ENCODE measurements at places on chromosomes 13 and 19. TPM values are rescaled to one million over a fixed set of nuclear protein-coding genes. Genes with fewer than 3 reads are reported as not detected.

GRCh38 chr13:57352114-57352513, 185.1 kb downstream of the PRR20E start:
- H3K4me1 ChIP-seq = no peaks in the 10 kb centered on the region
- H3K36me3 ChIP-seq = no peaks in the 10 kb centered on the region
- no peak for DNase-seq
- H3K4me3 ChIP-seq = no peak overlapping the region
- no peak overlapping the region for H3K27ac ChIP-seq

- peaks cover 6% of the 10 kb centered on the region for H3K4me1 ChIP-seq
- peaks cover 38% of the 10 kb centered on the region for H3K27me3 ChIP-seq
- H3K36me3 ChIP-seq = no peaks in the 10 kb centered on the region
- DNase-seq = no peak
- H3K4me3 ChIP-seq = no peak overlapping the region
- H3K27ac ChIP-seq = no peak overlapping the region
Observed at GRCh38 chr13:111064661-111065060, 50.4 kb upstream of the ARHGEF7 start.

Gene PDX1
- total RNA-seq = not detected

Gene ZNF534
- total RNA-seq = not detected

DNA sequence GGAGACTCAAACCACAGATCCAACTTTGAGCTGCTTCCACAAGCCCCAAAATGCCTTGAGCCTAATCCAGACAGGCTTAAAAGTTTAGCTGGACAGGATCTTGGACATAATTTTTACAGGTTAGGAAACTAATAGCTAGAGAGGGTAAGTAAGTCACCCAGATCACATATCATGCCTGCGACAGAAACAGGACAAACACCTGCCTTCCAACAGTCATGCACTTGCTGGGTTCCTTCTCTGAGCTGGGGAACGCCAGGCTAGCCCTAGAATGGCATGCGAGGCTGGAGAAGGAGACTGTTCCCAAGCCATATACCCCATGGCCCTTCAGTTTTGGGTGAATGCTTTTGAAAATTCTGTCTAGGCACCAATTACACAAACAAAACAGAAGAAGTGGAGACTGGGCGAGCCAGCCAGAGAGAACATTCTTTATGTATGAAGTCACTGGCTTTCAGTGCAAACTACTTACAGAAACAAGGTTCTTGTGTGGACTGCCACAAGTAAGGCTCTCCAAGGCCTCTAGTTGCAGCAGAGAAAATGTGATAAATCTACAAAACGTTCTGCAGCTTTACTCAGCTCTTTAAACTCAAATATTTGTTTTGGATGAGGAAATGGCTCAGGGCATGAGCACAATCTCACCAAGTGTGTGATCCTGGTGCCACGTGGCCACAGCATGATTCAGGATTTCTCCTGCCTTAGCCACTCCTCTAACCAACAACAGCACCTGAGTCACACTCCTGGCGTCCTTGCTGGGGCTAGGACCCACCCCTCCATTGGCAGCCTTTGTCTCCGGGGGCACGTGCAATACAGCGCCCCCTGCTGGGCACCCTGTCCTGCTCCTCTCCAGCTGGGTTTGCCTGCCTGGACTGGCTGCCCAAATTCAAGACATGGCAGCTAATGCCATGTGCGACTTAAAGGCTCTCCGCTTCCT, 73.4 kb upstream of the UBL3 start:
- H3K27me3 ChIP-seq = no peaks in the 10 kb centered on the region
- no peaks in the 10 kb centered on the region for H3K36me3 ChIP-seq
- H3K27ac ChIP-seq = no peak overlapping the region
- H3K4me3 ChIP-seq = no peak overlapping the region
- peak; percentile 59 for DNase-seq

- no peaks in the 10 kb centered on the region for H3K4me1 ChIP-seq
- H3K4me3 ChIP-seq = no peak overlapping the region
- peaks cover 29% of the 10 kb centered on the region for H3K27me3 ChIP-seq
- DNase-seq = no peak
Observed at GRCh38 chr19:42558450-42559150, 30.3 kb upstream of the CEACAM1 start.

- no peak overlapping the region for H3K4me3 ChIP-seq
- H3K36me3 ChIP-seq = no peaks in the 10 kb centered on the region
- DNase-seq = no peak
- peaks cover 44% of the 10 kb centered on the region for H3K27me3 ChIP-seq
- no peaks in the 10 kb centered on the region for H3K4me1 ChIP-seq
- H3K27ac ChIP-seq = no peak overlapping the region
Observed at GRCh38 chr13:34933786-34934185, 8.3 kb upstream of the NBEA start.

Gene F10
- not detected for total RNA-seq

Gene ZNF71
- 5.4 TPM for total RNA-seq

DNA sequence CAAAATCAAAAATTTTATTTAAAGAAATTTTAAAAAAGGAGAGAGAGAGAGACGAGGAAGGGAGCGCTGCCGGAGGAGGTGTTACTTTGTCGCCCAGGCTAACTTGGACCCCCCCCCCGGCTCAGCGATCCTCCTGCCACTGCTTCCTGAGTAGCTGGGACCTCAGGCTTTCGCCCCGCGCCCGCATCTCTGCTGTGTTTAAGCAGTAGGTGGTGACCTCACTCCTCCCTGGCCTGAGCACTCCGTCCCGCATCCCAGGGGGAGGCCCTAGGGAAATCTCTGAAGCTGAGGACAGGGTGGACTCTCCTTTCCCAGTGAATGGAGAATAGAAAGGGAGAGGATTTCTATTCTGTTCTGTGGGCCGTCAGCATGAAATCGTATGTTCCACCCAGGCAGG, 485 bp upstream of the ZNF845 start:
- DNase-seq = peak; percentile 24
- H3K4me1 ChIP-seq = peaks cover 18% of the 10 kb centered on the region
- peaks cover 53% of the 10 kb centered on the region for H3K36me3 ChIP-seq
- H3K27ac ChIP-seq = peak overlapping the region; percentile 91
- H3K27me3 ChIP-seq = peaks cover 13% of the 10 kb centered on the region
- peak overlapping the region; percentile 93 for H3K4me3 ChIP-seq

GRCh38 chr19:51128227-51128626, 3.5 kb downstream of the SIGLEC9 start:
- peaks cover 2% of the 10 kb centered on the region for H3K36me3 ChIP-seq
- DNase-seq = no peak
- no peaks in the 10 kb centered on the region for H3K27me3 ChIP-seq
- H3K4me3 ChIP-seq = no peak overlapping the region

DNA sequence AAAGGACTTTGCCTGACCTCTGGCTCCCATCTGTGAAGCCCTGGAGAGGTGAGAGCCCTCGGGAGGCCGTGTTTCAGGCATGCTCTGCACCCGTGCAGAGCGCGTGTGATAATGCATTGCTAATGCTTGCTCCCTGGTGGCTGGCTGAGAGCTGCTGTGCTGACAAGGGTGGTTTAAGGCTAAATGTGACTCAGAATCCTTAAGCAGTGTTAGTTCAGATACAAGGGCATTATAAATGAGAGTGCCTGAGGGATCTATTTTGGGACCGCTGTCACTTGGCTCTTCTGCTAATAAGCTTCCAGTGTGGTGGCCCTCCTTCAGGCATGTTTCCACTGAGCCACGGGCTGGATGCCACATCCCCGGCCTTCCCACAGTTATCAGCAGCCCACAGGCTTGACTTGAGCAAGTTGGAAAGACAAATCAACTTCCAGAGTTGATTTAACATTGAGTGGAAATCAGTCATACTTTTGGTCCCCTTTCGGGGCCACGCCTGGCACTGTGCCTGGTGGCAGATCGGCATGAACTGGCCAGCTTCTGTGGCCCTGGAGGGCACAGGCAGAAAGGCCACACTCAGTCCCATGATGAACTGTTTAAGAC, 17.0 kb downstream of the ALOX5AP start:
- no peak for DNase-seq
- no peaks in the 10 kb centered on the region for H3K27me3 ChIP-seq
- no peak overlapping the region for H3K4me3 ChIP-seq

GRCh38 chr19:8081569-8082550, 29.3 kb downstream of the CCL25 start:
- no peak for DNase-seq
- H3K27ac ChIP-seq = no peak overlapping the region
- no peaks in the 10 kb centered on the region for H3K36me3 ChIP-seq
- H3K4me3 ChIP-seq = no peak overlapping the region
- H3K27me3 ChIP-seq = no peaks in the 10 kb centered on the region

DNA sequence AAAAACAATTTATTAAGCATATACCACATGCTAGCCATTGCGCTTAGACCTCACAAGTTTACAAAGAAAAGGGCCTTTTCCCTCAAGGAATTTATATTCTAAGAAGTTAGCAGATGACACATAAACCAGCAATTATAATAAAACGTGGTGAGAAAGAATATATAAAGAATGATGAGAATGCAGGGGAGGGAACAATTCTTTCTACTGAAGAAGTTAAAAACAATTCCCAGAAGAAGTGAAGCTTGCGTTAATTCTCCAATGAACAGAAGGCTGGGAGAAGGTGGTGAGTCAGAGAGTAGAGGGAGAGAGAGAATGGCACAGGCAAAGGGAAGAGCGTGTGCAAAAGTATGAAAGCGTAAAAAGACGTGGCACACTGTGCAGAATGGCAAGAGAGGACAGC, 69.5 kb upstream of the ZDHHC20 start:
- no peak for DNase-seq
- no peak overlapping the region for H3K4me3 ChIP-seq
- H3K27ac ChIP-seq = no peak overlapping the region
- peaks cover 8% of the 10 kb centered on the region for H3K4me1 ChIP-seq
- no peaks in the 10 kb centered on the region for H3K27me3 ChIP-seq

GRCh38 chr13:72113931-72114330, 246.9 kb upstream of the DACH1 start:
- H3K36me3 ChIP-seq = no peaks in the 10 kb centered on the region
- H3K27me3 ChIP-seq = no peaks in the 10 kb centered on the region
- no peak overlapping the region for H3K4me3 ChIP-seq

Gene FREM2
- total RNA-seq = not detected

- peaks cover 20% of the 10 kb centered on the region for H3K4me1 ChIP-seq
- H3K36me3 ChIP-seq = peaks cover 42% of the 10 kb centered on the region
- H3K27ac ChIP-seq = no peak overlapping the region
- no peaks in the 10 kb centered on the region for H3K27me3 ChIP-seq
- no peak overlapping the region for H3K4me3 ChIP-seq
Observed at GRCh38 chr19:3975144-3975543, 4.2 kb upstream of the DAPK3 start.

DNA sequence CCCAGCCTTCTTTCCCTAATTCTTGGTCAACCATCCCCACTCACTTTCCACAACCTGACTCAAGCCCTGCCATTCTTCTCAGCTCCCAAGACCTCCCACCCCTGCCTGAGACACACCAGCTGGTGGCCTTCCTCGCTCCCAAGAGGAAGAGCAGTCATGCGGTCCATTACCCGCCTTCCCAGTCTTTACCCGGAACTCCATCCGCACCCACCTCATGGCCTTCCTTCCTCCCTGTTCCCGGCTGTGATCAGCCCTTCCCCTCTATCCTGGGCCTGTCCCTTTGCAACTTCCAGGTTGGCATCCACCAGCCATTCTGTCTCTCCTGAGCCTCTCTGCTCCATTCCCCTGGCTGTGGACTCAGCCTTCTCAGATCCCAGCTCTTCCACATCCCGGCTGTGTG, 18.6 kb upstream of the INSR start:
- H3K27ac ChIP-seq = no peak overlapping the region
- H3K4me3 ChIP-seq = no peak overlapping the region
- no peaks in the 10 kb centered on the region for H3K4me1 ChIP-seq
- no peaks in the 10 kb centered on the region for H3K27me3 ChIP-seq

Gene SGCG
- total RNA-seq = not detected

DNA sequence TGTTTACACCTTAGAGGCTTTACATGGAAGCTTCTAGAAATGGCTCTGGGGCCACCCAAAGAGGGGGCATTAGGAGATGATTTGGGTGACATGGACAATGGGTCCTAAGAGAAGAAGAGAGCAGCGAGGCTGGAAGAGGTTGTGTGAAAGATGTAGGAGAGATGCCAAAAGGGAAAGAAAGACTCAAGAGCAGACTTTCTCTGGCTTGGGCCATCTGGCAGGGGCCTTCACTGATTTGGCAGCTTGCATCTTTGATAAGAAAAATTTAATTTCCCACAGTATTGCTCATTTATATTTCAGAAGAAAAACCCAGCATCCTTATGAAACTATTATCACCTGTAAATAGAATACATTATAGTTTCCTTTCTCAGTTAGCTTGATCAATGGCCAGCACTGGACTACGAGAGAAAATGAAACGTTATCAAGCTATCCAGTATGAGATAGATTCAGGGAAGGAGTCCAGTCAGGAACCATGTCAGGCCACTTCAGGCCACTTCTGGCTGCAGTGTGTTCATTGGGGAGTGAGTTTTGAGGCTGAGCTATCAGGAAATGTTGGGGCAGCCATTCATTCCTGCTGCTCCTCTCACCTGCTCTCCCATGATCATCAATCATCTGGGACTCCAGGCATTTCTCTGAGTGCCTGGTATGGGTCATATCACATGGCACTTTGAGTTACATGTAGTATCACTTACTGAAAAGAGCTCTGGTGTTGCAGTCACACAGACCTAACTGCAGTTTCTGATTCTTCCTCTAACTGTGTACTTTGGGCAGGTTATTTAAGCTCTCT, 10.3 kb downstream of the SCEL start:
- peaks cover 13% of the 10 kb centered on the region for H3K27me3 ChIP-seq
- no peak for DNase-seq

DNA sequence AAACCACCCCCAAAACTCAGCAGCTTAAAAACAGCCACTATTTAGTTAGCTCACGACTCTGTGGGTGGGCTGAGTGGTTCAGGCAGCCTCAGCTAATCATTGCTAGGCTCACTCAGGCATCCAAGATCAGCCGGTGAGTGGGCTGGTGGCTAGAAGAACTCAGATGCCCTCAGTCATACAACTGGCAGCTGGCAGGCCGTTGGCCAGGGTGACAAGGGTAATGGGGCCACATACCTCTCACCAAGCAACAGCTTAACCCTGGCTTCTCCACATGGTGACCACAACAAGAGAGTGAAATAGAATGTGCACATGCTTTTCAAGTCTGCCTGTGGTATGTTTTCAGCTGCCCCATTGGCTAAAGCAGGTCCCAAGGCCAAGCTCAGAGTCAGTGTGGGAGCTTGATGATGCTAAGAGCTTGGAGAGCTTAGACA, 435.4 kb upstream of the TSHZ3 start:
- H3K4me3 ChIP-seq = no peak overlapping the region
- no peaks in the 10 kb centered on the region for H3K36me3 ChIP-seq
- H3K27me3 ChIP-seq = peaks cover 8% of the 10 kb centered on the region

DNA sequence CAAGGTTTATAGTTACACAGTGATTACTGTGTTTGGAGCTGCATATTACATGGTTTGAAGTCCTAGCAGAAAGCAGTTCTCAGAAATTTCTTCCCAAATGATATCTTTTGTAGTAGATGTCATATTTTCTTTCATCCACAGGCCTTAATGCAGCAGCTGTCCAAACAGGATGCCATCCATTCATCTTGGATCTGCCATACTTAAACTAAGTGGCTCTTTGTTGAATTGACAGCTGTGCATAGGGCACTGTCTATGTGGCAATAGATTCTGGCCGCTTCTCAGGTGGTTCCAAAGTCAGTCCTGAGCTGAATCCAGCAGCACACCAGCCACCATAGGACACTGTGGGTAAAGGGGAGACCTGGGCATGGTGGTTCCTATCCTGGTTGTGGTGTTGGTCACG, 41.6 kb upstream of the SPRY2 start:
- no peaks in the 10 kb centered on the region for H3K36me3 ChIP-seq
- no peak overlapping the region for H3K4me3 ChIP-seq
- H3K4me1 ChIP-seq = peaks cover 3% of the 10 kb centered on the region
- no peaks in the 10 kb centered on the region for H3K27me3 ChIP-seq
- H3K27ac ChIP-seq = no peak overlapping the region

- no peak for DNase-seq
- H3K27ac ChIP-seq = no peak overlapping the region
- no peaks in the 10 kb centered on the region for H3K36me3 ChIP-seq
- peaks cover 24% of the 10 kb centered on the region for H3K27me3 ChIP-seq
- H3K4me1 ChIP-seq = no peaks in the 10 kb centered on the region
Observed at GRCh38 chr13:43751624-43752023, 35.1 kb downstream of the ENOX1 start.
